ENCODE measurements at places on chromosomes 6 and 20.
A peak's percentile ranks its signal among the peaks of the same experiment; 100 is the strongest.

GRCh38 chr6:33632558-33633039 lies 11.5 kb downstream of the ITPR3 start:
- ATAC-seq, result peak; percentile 55

GRCh38 chr20:53055367-53056067 lies 83.4 kb downstream of the TSHZ2 start:
- ATAC-seq, result no peak

DNA sequence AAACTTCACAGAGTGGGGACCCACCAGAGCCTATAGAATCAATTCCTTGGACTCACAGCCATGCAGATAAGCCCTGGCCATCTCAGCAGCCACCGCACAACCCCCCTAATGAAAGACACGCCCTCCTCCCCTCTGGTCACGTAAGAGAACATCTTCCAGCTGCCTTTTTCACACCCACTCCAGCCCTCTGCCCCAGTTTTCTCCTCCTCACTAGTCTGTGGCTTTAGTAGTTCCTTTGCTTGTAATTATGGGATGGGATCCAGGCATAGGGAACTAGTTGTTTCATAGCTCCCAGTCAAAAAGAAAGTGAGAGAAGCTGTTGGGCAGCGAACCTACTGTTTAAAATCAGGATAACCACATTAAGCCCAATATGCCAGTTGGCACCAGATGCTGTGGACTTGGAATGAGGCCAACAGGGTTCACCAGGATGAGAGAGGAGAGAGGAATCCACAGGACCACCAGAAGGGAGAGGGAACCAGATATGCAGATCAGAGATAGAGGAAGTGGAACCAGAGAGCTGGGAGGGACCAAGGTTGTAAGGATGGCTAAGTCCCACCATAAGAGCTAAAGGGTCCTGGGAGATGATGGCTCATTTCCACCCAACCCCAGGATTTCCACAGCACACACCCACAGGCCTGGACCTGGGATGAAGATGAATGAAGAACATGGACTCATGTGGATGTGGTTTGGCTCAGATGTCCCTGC lies 9.0 kb upstream of the BTN3A1 start:
- ATAC-seq, result no peak

DNA sequence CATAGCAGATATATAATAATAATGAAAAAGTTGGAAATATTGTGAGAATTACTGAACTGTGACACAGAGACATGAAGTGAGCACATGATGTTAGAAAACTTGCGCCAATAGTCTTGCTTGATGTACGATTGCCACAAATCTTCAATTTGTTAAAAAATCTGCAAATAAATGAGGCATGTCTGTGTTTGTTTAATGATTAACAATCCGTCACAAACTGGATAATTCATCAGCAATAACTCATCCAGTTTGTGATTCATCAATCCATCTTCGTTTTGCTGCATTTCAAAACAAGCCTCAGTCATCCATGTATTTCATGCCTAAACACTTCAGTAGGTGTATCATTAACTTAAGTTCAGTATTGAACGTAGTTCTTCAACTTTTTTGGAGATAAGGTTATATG lies 25.5 kb upstream of the SMIM26 start:
- ATAC-seq, result peak; percentile 59
